ENCODE measurements at places on chromosomes 7 and 10.

GRCh38 chr10:47297866-47298540 is 2.0 kb upstream of the GDF10 start:
- DNase-seq = no peak

DNA sequence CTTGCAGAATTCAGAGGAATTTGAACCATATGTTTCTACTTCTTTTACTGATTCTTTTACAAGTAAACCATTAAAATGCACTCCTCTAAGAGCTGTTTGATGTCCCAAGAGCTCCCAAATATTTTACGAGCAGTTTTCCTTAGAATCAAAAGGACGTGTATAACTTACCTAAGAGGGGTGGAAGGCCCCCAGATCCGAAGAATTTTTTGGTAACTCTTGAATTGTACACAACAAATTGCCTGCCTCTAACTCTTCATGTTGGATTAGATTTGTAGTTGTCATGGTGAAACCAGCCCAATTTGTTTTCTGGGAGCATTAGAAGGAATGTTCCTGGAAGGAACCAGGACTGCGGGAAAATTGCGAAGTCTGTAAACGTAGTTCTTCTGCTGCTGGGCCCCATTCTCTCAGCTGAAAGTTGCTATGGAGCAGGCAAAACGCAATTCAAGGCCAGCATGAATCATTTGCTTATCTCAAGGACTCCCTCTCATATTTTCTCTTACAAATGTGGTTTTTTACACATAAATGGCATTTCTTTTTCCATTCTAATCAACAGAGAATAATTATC is 124.8 kb upstream of the TMEM72 start:
- no peak for DNase-seq

GRCh38 chr7:70573696-70574095 is 558.2 kb upstream of the GALNT17 start:
- no peak for DNase-seq

DNA sequence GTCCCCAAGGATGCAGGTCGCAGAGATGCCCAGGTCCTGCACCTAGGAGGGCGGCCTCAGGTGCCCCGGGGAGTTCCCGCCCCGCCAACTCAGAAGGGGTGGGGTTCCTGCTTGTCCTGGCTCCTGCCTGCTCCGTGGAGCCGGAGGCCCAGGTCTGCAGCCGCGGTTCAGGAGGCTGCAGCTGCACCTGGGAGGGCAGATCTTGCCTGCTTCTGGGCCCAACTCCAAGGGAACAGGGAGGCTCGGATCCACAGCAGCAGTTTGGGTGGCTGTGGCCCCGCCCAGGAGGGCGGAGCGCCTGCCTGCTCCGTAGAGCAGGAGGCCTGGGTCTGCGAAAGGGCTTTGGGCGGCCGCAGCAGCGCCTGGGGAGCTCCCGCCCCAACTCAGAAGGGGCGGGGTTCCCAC is 108.2 kb upstream of the EGR2 start:
- DNase-seq = no peak

DNA sequence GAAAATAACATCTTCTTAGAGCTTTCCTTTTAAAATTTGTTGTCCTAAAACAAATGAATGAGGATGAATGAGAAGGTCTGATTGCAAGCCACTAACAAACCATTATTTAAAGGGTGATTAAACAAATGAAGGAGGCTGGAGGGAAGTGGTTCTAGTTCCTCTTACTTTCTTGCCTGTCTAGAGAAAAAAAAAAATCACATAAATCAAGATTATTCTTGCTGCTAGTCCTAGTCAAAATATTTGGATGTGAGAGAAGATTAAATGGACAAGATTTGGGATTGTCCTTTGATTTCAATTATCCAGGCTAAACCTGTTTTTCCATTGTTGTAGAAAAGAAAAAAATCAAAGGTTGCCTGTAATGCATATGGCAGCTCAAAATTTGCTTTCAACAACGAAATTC is 3.3 kb downstream of the SKAP2 start:
- no peak for DNase-seq

DNA sequence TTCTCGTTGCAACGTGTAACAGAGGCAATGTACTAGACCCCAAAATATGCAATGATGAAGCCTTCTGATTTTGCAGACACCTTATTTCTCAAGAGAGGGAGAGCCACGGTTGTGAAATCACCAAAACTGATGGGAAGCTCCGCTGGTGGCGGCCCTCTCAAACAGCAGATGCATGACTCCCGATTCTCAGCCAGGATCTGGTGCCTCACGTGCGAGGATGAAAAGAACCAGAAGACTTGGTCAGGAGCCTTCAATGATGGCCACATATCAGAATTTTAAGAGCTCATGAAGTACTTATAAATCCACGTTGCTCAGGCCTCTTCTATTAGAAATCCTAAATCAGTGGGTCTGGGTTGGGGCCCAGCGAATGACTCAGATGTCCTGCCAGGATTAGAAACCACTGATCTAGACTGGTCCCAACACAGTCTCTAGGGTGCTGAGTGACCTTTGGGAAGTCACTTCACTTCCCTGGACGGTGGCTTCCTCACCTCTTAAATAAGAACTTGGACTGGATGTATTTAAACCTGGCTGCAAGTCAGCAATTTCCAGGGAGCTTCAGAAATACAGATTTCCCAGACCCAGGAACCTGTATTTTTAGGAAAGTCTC is 41.9 kb upstream of the FAM180A start:
- no peak for DNase-seq

- DNase-seq = no peak
These were observed 143.1 kb upstream of the STK17A start for GRCh38 chr7:43439631-43440401.

DNA sequence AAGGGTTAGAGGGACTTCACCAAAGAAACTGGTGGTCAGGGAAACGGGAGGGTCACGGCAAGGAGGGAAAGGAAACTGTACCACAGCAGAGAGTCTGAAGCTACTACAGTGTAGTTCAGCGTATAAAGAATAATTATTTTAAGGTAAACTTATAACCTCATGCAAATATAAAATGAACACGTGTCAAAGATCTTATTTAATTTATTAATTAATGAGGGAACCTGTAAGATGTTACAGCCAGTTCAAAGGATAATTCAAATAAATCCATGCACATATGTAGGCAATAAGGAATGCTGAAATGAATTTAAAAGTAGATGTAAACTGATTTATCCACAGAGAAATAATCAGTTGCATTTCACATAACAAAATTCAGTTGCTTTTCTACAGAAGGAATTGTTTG is 49.4 kb upstream of the ATRNL1 start:
- no peak for DNase-seq

- no peak for DNase-seq
These were observed 299.4 kb upstream of the NPVF start for GRCh38 chr7:25527665-25528170.

GRCh38 chr7:157434231-157434630 is 97.4 kb downstream of the DNAJB6 start:
- DNase-seq = no peak

GRCh38 chr10:132807621-132808049 is 21.7 kb upstream of the NKX6-2 start:
- DNase-seq = no peak

DNA sequence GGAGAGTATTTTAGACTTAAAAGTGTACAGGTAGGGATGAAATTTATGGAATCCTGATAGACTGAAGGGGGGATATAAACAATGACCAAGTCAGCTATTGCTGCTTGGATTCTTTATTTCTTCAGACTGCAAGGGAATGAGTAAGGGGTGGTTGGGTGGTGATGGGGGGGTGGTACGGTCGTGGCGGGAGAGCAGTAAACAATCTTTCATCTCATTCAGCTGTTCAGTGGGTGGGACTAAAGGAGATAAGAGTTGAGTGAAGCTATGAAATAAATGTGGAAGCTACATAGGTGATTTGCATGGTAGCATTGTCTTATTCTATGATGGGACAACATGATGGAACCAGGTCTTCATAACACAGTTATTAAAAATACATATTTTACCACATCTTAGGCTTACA is 1.8 kb downstream of the SEPTIN7 start:
- DNase-seq = no peak

GRCh38 chr10:88911116-88911515 is 31.1 kb downstream of the STAMBPL1 start:
- DNase-seq = no peak

- no peak for DNase-seq
These were observed 137.6 kb upstream of the SAMD8 start for GRCh38 chr10:74973741-74974392.

DNA sequence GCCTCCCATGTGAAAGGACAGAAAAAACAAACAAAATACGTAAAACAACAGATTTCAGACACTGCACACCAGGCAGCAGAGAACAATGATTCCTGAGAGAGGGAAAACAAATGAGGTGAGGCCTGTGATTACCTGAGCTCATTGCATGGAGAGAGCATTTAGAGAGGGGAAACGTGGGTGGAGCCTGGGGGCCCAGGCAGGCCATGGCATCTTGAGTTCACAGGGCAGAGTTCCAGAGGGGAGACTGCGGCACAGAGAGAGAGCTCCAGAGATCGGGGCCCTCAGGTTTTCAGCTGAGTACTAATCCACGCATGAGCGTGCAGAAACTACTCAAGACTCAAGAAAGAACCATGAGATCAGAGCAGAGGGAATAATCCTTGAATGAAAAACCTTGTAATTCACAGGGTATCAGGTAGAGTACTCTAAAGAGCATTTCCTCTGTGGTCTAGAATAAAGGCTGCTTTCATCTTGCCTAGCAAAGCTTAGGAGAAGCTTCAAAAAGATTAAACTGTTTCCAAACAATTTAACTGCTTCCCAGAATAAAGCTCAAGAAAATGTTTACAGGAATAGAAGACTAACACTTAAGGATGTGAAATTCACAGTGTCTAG is 46.6 kb upstream of the ARHGAP12 start:
- no peak for DNase-seq

GRCh38 chr10:108812296-108812695 is 1111.0 kb downstream of the XPNPEP1 start:
- DNase-seq = no peak

GRCh38 chr7:85516675-85517074 is 329.8 kb upstream of the SEMA3D start:
- DNase-seq = no peak

DNA sequence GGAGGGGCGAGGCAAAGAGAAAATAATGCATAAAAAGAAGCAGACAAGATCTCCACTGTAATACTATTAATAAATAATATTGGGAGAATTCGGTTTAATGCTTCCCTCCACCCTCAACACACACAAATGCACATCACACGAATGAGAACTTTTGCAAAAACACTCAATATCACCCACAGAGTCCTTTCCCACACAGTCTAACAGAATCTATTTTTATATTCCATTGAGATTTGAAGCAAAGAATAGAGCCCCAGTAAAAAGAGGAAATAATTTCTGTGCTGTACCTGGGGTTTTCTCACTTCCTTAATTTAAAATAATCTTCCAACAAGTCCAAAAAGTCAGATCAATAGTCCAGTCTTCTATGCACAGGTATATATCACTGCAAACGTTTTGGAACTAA is 17.0 kb downstream of the PIK3AP1 start:
- DNase-seq = no peak

- no peak for DNase-seq
These were observed 99.9 kb downstream of the CUBN start for GRCh38 chr10:17029581-17030271.

GRCh38 chr7:89887489-89887888 is 266.8 kb upstream of the STEAP1 start:
- no peak for DNase-seq

DNA sequence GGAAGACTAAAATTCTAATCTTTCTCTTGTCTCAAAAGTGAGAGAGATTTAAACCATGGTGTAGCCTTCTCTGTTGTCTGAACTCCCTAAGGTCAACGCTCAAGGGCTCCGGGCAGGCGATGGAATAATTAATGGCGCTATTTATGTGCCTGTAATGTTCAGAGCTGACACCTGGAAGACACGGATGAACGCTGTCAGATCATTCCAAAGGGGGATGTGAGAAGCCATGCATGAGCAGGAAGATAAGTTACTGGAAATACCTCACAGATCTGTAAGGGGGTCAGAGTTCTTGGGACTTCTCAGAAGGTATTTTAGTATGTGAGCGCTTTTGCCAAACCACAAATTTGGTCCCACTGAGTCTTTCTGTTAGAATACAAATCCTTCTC is 73.3 kb upstream of the MTPN start:
- DNase-seq = no peak

DNA sequence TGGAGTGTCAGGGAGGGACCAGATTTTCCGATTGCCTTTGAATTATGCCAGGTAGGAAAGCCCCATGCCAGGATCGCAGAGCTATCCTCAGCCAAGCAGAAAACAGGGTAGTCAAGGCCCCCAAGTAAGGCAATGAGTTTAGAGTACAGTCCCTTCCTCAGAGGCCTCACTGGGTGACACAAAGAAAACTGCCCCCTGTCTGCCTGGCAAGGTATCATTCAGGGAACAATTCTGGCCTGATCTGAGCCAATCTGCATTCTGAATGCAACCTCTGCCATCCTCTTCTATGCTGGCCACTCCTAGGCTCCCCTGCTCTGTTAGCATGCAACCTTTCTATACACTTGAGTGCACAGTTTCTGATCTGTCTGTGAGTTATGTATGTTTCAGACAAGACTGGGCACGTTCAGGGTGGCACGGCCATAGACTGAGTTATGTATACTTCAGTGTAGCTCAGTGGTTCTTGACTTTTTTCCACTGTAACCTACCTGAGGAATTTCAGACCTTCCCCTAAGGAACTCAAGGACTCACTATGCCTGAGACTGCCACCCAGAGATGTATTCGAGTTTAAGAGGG is 336.8 kb downstream of the PLXNA4 start:
- no peak for DNase-seq

DNA sequence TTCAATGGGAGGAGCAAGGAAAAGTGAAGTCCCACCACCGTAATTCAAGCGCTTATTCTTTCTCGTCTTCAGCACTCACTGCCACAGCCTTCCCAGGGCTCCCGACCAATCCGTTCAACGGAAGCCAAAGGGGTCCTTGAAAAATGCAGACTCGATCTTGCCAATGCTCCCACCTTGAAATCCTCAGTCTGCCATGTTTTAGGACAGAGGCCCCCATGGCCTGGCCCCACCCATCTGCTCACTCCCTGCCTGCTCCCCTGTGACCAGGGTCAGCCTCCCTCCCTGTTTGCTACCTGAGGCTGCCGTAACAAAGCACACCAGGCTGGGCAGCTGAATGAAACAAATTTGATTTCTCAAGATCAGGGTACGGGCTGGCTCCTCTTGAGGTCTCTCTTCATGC is 3.0 kb upstream of the DNAAF5 start:
- no peak for DNase-seq

GRCh38 chr7:16494955-16495719 is 29.6 kb upstream of the SOSTDC1 start:
- DNase-seq = no peak

- DNase-seq = no peak
These were observed 1.5 kb downstream of the PDLIM1 start for GRCh38 chr10:95289003-95289920.

Data from cortex of kidney (tissue), 1 donor.